ENCODE measurements at places on chromosomes 12 and 14.

DNA sequence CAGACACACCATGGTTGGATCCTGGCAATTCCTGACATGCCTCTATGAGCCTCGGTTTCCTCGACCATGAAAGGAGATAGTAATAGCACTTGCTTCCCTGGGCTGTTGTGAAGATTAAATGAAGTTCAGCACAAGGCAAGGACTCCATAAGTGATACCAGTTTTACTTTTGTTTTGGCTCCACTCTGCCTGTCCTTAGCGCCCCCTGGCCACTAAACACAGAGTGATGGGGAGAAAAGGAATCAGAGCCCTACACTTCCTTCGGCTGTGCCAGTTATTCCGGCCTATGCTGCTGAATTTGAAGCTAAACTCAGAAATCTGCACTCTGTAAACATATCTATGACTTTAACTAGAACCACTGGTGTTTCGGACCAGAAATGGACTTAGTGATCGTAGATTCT lies 173.8 kb downstream of the C12orf75 start:
- DNase-seq = no peak

DNA sequence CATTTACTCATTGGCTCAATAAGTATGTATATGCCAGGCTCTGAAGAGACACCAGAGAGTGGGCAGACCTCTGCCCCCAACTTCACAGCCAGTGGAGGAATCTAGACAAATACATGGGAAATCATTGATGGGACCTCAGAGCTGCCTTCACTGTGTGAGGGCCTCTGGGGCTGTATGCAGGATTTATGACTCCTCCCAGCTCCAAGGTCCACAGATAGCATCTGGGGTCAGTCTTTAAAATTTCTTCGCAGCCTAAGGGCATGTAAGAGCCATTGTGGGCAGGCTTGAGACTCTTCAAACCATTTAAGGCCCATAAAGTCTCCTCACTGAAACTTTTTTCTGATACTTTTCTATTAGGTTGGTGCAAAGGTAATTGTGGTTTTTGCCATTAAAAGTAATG lies 125.5 kb downstream of the SPTSSA start:
- no peak for DNase-seq

- no peak for DNase-seq
Measured at GRCh38 chr12:49953961-49954846, 3.7 kb downstream of the AQP2 start.

DNA sequence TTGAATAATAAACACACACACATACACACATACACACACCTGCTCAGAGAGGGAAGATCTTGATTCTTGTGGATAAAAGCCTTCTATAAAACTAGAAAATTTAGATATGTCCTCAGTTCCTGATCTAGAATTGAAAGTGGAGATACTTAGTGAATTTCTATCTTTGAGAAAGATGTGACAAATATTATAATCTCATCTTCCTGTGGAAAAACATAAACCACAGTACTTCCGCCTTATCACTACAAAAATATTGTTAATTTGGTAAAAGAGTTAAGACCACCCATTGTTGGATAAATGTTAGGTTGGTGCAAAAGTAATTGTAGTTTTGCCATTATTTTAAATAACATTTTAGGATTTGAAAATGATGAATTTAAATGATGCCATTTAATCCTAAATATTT lies at the start of gene KLRK1:
KLRK1 (minus strand) TSS at position 138 of the 400 bp plus-strand sequence. CDS start 1,231 bp downstream, outside the sequence.
- no peak for DNase-seq

DNA sequence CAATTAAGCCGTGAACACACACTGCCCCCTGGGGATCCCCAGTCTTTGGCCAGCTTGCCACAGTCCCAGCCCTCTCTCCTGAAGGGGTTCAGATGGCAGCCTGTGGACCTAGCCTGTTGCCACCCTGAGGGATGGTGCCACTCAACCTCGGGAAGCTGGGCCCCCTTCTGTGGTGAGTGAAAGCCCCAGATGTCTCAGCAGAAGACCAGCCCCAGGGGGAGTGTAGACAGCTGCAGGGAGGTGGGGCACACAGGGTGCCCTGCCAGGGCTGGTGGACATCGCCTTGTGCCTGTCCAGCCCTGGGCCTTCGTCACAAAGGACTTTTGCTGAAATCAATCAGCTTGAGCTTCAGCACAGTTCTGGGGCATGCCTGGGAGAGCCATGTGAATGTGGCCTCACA lies 32.4 kb downstream of the C14orf132 start:
- DNase-seq = no peak

GRCh38 chr12:119147847-119148448 lies 30.8 kb upstream of the HSPB8 start:
- no peak for DNase-seq

GRCh38 chr12:83823386-83824045 lies 1089.1 kb downstream of the SLC6A15 start:
- DNase-seq = no peak

DNA sequence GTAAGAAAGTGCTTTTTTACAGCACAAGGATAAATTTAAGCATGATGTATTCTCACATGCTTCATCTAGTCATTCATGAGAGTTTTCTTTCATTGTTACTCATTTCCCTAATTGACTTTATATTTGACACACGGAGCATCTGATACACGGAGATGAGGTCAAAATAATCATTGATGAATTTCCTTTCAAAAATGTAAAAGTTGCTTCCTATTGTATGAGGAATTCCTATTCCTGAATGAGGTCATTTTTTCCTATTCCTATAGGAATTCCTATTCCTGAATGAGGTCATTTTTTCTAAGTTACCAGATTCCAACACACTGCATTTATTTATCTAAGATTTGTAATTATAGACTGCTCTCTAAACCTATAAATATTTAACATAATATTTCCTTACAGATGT lies 316.7 kb upstream of the KITLG start:
- no peak for DNase-seq

- DNase-seq = no peak
Measured at GRCh38 chr14:69351385-69351784, 46.7 kb downstream of the ERH start.

DNA sequence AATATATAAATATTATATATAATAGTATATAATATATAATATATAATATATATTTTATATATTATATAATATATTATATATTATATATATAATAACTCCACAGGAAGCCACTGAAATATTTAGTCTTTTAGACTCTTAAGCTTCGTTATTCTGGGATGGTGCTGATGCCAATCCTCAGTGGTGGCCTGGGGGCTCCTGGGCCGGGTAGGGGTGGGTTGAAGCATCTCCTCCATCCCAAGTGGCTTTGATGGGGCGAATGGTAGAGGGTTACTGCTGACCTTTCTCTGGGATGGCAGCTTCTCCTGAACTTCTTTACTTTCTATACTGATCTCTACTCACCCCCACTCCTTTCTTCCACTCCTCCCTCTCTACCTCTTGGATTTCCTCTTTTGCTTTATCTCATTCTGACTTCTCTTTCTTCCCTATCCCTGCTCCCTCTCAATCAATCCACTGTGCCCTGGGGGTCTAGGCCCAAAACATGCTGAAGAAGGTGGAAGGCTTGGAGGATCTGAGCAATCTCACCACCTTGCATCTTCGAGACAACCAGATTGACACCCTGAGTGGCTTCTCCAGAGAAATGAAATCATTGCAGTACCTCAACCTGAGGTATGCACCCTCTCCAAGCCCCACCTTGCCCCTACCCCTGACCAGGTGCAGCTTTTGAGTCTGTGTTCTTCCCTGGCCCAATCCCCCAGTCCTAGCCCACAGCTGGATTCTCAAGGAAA lies 4.8 kb upstream of the ENO2 start:
- DNase-seq = no peak

DNA sequence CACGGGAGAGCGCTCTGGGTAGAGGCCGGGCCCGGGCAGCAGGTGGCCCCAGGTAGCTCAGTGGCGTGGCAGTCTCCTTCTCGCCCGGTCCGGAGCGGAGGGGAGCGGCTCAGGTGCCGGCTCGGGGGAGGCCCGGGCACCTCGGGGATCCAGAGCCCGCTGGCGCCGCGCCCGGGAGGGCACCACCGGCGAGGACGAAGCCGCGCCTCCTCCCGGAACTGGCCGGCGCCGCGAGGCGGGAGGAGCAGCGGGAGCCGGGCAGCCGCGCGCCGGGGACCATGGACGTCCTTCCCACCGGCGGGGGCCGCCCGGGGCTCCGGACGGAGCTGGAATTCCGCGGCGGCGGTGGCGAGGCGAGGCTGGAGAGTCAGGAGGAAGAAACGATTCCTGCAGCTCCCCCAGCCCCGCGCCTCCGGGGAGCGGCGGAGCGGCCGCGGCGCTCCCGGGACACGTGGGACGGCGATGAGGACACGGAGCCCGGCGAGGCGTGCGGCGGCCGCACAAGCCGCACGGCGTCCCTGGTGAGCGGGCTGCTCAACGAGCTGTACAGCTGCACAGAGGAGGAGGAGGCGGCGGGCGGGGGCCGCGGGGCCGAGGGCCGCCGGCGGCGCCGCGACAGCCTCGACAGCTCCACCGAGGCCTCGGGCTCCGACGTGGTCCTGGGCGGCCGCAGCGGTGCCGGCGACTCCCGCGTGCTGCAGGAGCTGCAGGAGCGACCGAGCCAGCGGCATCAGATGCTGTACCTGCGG lies 21.5 kb upstream of the GNS start:
- peak; percentile 2 for DNase-seq

DNA sequence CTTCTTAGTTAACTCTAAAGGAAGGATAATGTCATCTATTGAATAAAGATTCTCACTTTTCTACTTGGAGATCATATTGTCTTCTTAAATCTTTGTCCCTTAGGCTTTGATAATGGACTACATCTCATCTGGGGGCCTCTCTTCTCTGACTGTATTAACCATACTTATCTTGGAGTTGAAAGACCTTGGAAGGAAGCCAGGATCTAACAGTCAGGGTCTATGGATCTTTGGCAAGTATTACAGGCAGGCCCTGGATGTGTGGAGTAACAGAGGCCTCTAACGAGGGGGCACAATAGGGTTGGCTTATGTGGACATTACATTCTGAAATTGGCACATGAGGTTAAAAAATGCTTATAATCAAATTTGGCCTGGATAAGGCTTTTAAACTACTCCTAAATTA lies 513.8 kb downstream of the NRXN3 start:
- DNase-seq = no peak

GRCh38 chr12:81261508-81262207 lies 183.8 kb downstream of the ACSS3 start:
- no peak for DNase-seq

GRCh38 chr12:124780752-124781685 lies 82.6 kb downstream of the SCARB1 start:
- DNase-seq = no peak

GRCh38 chr14:84071061-84071460 lies 1458.9 kb upstream of the FLRT2 start:
- DNase-seq = no peak

GRCh38 chr12:84594157-84594556 lies 318.4 kb downstream of the SLC6A15 start:
- DNase-seq = no peak

- no peak for DNase-seq
Measured at GRCh38 chr14:83744891-83745290, 1785.1 kb upstream of the FLRT2 start.

DNA sequence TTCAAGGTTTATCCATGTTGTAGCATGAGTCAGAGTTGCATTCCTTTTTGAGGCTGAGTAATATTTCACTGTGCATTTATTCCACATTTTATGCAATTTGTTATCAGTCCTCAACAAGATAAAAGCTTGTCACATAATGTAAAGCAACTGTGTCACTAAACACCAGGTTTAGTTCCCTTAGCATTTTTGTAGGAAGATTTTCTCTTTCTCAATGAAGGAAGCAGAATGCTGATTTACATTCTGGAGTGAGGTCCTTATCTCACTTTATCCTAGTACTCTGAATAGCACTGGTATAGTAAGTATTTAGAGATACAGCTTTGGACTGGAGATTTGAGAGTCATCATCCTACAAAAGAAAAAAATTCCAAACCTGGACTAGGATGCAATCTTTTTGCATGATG lies 9.8 kb upstream of the EXD2 start:
- DNase-seq = no peak

- no peak for DNase-seq
Measured at GRCh38 chr12:52249511-52250047, 16.5 kb downstream of the KRT7 start.

DNA sequence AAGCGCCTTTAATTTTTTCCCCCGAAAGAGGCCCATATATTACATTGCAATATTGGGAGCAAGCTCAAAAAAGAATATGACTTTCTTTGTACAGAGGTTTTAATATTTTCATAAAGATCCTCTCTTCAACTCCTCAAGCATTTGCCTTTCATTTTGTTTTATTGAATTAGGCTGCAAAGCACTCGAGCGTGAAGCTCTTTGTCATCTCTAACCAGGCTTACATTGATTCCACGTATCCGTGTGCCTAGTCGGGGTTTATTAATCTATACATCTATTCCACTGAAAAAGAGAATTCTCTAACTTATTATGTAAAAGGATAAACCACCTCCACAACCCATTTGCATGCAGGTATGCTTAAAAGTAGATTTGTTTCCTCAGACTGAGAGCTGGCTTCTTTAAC lies 234.8 kb upstream of the TMPO start:
- DNase-seq = no peak

- DNase-seq = no peak
Measured at GRCh38 chr14:83814896-83815295, 1715.0 kb upstream of the FLRT2 start.

GRCh38 chr12:128190614-128191013 lies 76.4 kb upstream of the TMEM132C start:
- no peak for DNase-seq

GRCh38 chr12:112559784-112560183 lies 141.0 kb downstream of the PTPN11 start:
- no peak for DNase-seq

DNA sequence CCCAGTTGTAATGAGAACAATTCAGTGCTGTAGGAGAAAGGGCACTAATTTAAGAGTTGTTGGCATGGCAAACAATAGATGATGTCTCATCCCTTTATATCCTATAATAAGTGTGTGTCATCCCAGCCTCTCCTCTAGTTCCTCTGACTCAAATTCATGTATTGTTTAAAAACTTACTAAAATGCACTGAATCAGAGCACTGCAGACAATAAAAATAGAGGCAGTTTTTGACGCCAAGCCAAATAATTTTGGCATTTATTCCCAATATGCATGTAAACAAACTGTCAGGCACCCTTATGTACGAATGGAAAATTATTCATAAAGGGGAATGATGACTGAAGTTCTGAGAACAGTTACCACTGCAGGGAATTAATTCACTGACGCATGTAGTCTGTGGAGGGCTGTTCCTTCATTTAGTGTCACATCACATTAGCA lies 57.9 kb upstream of the TMX1 start:
- DNase-seq = no peak

DNA sequence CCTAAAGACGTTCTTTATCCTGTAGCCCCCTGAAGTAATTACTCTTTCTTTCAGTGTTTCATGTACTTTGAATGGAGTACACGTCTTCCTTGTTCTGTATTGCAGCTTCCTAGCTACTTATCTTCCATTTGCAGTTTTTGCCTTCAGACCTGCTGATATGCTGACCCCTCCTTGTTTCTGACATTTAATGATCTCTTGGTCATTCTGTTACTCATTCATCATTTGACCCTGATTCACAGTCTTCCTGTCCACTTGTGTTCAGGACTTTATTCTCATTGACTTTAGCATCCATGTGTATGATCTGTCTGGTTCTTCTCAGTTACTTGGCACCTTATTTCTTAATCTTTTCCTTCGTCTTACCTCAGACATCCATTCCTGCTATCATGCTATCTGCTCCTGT lies 22.2 kb downstream of the CPSF2 start:
- no peak for DNase-seq

- no peak for DNase-seq
Measured at GRCh38 chr14:22118899-22119477, 445.4 kb upstream of the OR4E1 start.

- DNase-seq = no peak
Measured at GRCh38 chr14:104296388-104297312, 158.3 kb downstream of the KIF26A start.

All from activated CD4-positive, alpha-beta T cell treated with anti-CD3 and anti-CD28 coated beads, Interleukin-2, amount 50 U/mL, for 24 hours (primary cell).